ENCODE measurements at places on chromosomes 6 and 20. TPM values are rescaled to one million over a fixed set of nuclear protein-coding genes. Genes with fewer than 3 reads are reported as not detected.

EPPIN gene
- not detected for polyA plus RNA-seq

DNA sequence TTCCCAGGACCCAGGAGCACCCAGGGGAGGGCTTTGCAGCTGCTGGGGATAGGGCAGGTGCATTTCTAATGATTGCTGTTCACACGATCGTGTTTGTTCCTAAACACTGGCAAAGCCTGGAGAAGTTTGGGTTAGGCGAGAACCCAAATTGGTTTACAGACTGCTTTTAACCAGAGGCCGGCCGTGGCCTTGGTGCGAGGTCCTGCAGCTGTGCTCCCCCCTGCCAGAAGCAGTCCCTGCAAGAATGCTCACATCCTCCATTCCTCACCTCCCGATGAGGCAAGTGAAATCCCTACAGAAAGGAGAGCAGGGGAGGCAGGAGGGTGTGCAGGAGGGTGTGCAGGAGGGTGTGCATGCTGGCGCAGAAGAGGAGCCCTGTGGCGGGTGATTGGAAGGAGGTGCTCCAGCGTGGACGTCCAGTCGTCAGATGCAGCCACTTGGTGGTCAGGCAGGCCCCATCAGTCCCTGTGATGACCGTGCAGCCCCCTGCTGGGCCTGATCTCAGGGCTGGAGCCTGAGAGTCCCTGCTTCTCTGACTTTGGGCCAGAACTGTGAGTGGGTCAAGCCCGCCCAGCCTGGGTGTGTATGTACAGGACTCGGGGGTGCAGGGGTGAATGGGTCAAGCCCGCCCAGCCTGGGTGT, 55.7 kb upstream of the FRMD1 start:
- DNase-seq, result no peak

GRCh38 chr6:145032562-145033145, 702.7 kb downstream of the EPM2A start:
- DNase-seq, result no peak

THBS2 gene
- polyA plus RNA-seq, result not detected

GRCh38 chr6:17505062-17505476, 95.0 kb upstream of the FAM8A1 start:
- peak; percentile 5 for DNase-seq
